Stimulated activated CD4-positive, alpha-beta T cell treated with anti-CD3 and anti-CD28 coated beads, Interleukin-1b, Interleukin-23, amount 100 ng/mL, for 4 hours (primary cell): ENCODE measurements at places on chromosomes 13 and 19.

DNA sequence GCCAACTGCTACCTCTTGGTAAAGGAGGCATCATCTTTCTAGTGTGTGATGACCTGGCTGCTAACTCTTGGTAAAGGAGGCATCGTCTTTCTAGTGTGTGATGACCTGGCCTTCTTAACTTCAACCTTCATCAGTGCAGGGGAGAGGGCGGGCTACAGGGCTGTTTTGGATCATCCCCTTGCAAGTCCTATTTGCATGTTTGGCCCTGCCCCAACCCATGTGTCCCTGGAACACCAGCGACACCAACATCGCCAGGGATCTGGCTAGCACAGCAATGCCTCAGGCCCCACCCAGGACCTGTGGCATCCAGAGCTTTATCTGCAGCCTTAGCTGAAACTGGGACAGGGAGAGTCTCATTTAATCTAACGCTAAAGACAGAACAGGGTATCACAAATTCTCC lies 492.4 kb downstream of the MYO16 start:
- no peak for DNase-seq

- DNase-seq, result peak; percentile 75
Observed at GRCh38 chr19:6218491-6219146, 61.2 kb downstream of the MLLT1 start.

- DNase-seq, result no peak
Observed at GRCh38 chr19:28582796-28583195, 630.2 kb downstream of the UQCRFS1 start.

GRCh38 chr13:89554801-89555200 lies 1792.7 kb upstream of the MIR17HG start:
- no peak for DNase-seq

DNA sequence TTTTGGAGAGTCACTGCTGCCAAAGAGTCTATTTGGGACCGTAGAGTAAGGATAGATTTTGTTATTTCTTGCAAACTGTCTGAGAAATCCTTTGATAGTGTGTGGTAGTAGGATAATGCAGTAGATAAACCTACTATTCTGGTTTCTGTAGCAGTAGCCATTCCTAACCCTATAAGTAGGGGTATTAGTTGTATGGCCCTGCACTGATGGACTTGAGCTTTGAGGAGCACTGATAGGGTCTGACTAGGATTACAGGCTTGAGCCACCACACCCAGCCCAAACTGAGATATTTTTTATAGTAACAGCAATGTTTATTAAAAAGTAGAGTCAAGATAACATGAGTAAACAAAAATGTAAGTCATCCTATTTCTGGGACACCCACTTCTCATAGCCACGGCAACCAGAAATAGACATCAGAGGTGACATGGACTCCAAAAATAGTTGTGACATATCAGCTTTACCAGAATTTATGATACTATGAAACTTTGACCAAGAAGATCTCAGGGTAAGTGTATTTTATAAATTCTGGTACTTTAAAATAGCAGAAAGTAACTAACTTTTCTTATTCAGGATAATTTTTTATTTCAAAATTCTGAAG lies 479.1 kb downstream of the SUCLA2 start:
- DNase-seq, result no peak

DNA sequence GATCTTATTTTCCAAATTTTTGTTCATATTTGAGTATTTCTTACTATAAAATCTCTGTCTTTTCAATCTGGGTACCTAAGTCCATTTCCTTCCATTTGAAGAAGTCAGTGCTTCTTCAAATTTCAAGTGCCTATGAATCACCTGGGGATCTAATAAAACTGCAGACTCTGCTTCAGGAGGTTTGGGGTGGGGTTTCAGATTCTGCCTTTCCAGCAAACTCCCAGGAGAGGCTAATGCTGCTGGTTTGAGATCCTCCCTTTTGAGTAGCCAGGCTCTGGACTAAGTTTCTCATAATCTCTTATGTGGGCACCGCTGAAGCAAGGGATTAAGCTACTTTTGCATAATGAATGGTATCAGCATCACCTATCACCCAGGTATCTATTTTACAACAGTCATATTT lies 242.4 kb downstream of the RGCC start:
- DNase-seq, result no peak

DNA sequence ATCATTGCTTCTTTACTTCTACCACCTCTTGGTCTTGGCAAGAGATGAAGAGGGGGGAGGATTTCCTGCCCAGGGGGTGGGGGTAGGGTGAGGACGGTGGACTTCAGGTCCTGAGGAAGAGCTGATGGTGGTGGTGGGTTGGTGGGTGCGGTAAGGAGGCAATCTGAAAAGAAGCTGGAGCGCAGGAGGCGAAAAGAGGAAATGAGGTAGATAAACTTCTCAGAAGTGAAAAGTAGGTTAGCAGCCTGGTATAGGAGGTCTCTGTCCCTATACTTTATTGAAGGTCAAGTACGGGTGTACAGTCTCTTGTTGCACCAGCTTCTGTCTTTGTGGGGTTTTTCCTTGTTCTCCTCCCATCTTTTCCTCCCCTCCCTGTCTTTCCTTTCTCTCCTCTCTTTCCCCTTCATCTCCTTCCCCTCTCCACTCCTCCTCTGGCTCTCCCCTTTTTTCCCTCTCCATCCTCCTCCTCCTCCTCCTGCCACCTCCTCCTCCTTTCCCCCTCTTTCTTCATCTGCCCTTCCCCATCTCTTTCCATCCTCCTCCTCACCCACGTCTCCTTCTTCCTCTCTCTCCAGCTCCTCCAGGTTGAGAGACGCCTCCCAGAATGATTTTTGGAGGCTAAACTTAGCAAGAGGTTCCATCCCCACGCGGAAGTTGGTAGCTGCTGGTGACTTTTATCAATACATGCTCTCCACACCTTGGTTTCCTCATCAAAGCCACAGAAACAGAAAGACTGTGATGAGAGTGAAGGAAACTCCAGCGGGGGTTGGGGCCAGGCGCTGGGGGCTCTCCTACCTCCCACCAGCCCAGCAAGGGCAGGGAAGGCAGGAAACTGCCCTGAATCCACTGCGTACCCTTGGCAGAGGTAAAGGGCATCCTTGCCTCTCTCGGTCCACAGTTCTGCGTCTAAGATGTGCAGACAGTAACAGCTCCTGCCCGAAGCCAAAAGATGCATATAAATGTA lies 15.3 kb downstream of the TNFSF14 start:
- no peak for DNase-seq

DNA sequence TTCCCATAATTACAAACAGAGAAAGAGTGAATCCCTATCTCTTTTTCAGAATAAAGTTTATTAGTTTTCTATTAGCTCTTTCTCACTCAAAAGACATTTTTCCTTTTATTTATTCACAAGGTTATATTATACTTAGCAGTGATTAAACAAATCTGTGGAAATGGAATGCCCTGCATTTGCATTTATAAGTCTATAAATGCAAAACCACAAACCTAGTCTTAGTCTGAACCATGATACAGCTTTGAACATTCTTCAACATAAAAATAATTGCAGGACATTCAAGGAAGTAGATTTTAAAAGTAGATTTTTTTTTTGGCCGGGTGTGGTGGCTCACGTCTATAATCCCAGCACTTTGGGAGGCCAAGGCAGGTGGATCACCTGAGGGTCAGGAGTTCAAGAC lies 8.3 kb downstream of the XPO4 start:
- no peak for DNase-seq

DNA sequence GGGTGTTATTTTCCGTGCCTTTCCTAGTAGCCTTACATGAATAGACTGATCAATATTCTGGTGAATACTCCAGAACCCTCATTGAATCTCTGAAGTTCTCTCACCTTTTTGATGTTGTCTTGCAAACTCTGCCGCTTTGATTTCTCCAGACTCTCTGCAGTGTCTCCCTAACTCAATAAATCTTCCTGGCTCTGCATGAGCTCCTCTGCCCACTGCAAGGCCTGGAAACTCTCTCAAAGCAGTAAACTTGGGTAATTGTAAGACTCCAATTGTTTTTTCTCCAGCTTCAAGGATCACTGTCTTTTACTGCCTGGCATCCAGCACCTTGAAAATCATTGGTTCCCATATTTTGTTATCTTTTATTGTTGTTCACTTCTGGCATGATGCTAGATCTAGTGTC lies 198.4 kb downstream of the GPC5 start:
- DNase-seq, result no peak

DNA sequence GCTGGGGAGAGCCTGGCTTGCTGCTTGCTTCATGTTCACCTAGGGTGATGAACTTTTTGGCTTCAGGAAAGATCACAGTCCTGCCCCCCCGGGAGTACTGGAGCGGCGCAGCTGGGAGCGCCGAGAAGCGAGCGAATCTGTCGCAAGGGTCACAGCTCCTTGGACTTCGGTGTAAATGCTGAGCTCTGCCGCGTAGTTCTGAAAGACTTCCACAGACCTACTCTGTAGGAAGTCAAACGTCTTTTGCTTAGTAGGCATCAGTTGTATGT lies 2.7 kb downstream of the ING1 start:
- no peak for DNase-seq

DNA sequence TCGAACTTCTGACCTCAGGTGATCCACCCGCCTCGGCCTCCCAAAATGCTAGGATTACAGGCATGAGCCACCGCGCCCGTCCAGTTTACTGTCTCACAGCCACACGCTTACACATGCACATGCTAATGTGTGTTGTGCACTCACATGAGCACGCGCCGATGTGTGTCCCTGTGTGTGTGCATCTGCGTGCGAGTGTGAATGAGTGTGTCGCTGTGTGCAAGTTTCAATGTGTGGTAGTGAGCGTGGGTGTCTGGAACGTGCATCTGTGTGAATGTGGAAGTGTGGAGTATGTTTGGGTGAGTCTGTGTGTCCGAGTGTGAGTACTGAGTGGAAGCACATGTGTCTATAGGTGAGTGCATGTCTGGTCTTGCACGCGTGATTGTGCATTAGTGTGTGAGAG lies 4.2 kb downstream of the MAST1 start:
- no peak for DNase-seq

GRCh38 chr13:33328701-33329100 lies 43.1 kb upstream of the STARD13 start:
- no peak for DNase-seq

GRCh38 chr13:42056146-42056545 lies 7.7 kb downstream of the DGKH start:
- DNase-seq, result no peak

DNA sequence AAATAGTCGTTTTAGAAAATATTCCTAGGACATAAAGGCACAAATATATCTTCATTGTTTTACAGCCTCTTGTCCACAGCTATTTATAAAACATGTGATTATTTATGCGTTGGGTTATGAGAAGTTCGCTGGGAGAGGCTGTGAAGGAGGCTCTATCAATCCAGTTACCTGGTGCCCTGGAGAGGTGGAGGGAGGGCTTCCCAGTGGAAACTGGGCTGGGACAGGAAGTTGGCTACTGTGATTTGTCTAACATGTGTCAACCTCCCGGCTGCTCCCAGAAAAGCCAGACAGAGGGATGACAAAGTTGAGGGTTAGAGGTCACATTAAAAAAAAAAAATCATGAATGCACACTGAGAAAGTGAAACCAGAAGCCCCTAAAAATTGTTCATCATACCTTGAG lies 346.5 kb downstream of the ZNF536 start:
- DNase-seq, result no peak

DNA sequence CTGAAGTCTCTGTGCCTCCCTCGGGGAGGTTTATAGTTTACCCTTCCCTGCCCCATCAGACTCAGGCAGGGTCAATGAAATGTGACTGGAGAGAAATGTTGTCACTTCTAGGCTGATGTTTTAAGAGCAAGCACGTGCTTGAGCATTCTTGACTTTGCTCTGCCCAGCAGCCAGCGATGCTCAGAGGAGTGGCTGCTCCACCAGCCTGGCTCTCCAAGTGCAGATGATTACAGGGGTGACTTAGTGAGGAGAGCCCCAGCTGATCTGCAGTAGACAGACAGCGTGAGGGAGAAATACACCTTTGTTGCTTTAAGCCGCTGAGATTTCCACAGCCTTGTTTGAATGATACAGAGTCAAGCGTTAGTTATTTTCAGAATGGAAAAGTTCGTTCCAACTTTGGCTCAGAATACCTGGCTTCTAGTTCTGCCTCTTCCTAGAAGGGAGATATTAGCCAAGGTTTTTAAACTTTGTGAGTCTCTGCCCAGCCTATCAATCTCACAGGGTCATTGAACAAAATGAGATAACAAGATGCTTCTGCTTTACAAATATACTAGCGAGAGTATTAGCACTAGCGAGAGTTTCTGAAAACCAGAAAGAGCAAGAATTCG lies 143.6 kb downstream of the OXGR1 start:
- no peak for DNase-seq

DNA sequence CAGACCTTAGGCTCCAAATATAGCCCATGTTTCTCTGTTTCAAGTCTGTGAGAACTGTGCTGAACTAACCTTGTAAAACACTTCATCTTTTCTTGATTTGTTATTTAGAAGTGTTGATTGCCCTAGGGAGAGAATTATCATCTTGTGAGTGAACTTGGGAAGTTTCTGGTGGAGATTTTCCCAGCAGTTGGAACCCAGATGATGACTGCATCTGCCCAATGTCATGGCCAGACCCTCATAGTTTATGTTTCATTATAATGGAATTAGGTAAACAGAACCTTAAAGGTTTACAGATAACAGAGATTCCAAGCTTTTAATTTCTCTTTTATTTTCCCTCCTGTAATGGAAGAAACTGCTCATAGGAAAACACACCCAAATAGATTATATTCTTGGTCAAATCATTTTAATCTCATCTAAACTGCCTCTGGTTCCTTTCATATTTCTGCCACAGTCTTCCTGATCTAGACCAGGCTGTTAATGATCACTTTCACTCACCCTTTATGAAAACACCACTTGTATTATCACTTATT lies 569.1 kb downstream of the KCTD12 start:
- DNase-seq, result no peak

GRCh38 chr13:42525035-42525504 lies 48.9 kb upstream of the TNFSF11 start:
- DNase-seq, result no peak

DNA sequence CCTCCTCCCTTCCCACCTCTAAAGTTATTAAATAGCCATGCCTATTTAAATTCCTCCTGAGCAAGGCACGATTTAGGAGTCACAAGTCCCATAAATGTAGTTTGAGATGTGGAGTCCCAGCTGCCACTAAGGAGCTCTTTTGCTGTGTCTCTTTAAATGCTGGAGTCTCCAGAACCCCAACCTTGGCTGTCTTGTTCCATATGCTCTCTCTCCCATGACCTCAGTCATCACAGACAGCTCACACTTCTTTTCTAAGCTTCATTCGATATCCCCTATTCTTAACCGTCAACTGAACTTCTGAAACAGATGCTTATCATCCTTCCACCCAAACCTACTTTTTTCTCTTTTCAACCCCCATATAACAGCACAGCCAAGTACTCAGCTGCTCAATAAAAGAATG lies 197.1 kb downstream of the VWA8 start:
- no peak for DNase-seq

GRCh38 chr19:3743486-3743885 lies 18.0 kb downstream of the APBA3 start:
- DNase-seq, result no peak

- DNase-seq, result no peak
Observed at GRCh38 chr19:50359328-50359818, 6.1 kb downstream of the NAPSA start.
